ENCODE measurements at places on chromosomes 5 and 9.

DNA sequence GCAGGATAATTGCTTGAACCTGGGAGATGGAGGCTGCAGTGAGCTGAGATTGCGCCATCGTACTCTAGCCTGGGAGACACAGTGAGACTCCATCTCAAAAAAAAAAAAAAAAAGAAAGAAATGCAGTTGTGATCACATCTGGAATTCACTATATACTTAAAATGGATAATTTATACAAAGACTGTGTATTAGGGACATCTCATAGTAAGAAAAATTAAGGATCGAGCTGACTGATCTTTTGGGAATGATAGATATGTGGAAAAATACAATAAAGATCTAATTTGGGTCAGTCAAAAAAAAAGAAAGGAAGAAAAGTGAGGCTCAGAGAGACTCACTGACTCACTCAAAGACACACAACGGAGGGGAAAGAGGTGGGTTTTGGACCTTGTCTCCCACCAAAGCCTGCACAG lies 73.2 kb upstream of the STXBP1 start:
- no peak for DNase-seq

DNA sequence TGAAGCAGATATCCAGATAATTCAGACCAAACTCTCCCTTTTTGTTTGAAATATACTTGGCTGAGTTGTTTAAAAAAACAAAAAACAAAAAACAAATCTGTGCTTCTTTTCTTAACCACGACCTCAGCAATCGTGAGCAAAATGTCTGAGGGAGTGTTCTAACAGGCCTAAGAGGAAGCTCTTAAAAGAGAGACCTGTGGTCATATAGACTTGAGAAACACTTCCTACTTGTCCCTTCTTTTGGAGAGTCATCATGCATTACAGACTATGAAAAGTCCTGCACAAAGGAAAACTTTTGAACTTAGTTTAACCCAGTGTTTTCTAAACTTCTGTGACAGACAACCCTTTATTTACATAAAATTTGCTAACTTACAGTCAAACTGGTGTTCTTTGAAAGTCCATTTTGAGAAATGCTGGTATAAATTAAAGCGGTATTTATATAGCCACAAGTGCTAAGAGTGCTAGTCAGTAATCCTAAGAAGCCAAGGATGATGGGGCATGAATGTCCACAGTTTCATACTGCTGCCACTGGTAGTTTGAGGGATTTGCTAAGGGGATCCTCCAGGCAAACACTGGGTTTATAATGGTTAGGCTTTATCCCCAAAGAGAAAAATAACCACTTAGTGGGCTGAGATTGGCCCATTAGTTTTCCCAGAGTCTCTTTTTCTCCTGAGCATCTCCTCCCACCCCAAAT lies 199.8 kb downstream of the LRRC70 start:
- no peak for DNase-seq

DNA sequence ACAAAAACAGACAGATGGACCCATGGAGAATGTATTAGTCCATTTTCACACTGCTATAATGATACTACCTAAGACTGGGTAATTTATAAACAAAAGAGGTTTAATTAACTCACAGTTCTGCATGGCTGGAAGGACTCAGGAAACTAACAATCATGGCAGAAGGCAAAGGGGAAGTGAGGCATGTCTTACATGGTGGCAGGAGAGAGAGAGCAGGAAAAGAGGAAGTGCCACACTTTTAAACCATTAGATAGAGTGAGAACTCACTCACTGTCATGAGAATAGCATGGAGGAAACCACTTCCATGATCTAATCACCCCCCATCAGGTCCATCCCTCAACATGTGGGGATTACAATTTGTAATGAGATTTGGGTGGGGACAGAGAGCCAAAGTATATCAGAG lies 808.9 kb downstream of the CDH12 start:
- DNase-seq = no peak

DNA sequence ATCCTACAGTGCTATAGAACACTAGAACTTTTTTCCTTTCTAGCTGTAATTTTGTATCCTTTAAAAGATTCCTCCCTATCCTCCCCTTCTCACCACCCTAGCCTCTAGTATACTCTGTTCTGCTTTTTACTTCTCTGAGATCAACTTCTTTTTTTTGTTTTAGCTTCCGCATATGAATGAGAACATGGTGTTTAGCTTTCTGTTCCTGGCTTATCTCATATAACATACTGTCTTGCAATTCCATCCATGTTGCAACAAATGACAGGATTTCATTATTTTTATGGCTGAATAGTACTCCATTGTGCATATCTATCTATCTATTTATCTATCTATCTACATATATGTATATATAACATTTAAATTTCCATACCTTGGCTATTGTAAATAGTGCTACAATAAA lies 126.0 kb upstream of the MAN2A1 start:
- no peak for DNase-seq

DNA sequence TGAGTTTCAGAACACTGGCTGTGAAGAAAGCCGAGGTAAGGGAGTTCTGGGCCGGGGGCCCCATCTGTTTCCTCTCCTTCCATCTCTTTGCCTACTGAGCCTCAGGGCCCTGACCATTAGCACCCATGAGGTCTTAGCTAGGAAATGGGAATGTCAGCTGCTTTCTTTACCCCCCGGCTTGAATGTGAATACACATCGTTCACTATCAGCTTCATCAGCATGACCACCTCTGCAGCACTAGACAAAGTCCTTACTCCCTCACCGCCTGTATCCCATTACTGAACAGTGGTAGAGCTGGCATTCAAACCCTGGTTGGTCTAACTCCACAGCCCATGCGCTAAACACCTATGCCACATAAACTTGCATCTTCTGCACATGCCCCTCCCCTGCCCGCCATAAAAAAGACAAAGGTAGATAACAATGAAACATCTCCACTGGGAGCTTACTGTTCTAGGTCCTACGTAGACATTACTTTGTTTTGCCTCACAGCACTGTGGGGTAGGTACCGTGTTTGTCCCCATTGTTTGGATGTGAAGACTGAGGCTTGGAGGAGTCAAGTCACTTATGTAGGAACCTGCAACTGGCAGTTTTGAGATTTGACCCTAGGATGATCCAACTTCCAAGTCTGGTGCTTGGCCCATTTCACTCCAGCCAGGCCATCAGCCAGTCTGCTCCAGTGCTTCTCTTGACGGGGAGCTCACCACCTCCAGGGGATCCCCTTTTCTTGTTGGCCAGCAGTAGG lies 93.3 kb downstream of the AMBP start:
- no peak for DNase-seq

- peak; percentile 35 for DNase-seq
These were observed 16.7 kb downstream of the HMHB1 start for GRCh38 chr5:143828710-143829109.

GRCh38 chr5:157749462-157749799 lies 5.9 kb downstream of the LSM11 start:
- DNase-seq = no peak

GRCh38 chr9:128552153-128552743 lies at the start of gene SPTAN1:
Gene SPTAN1, plus strand, starts transcription at chr9:128552587. Its CDS starts 14,154 bp downstream, at chr9:128566741.
- DNase-seq = peak; percentile 97

DNA sequence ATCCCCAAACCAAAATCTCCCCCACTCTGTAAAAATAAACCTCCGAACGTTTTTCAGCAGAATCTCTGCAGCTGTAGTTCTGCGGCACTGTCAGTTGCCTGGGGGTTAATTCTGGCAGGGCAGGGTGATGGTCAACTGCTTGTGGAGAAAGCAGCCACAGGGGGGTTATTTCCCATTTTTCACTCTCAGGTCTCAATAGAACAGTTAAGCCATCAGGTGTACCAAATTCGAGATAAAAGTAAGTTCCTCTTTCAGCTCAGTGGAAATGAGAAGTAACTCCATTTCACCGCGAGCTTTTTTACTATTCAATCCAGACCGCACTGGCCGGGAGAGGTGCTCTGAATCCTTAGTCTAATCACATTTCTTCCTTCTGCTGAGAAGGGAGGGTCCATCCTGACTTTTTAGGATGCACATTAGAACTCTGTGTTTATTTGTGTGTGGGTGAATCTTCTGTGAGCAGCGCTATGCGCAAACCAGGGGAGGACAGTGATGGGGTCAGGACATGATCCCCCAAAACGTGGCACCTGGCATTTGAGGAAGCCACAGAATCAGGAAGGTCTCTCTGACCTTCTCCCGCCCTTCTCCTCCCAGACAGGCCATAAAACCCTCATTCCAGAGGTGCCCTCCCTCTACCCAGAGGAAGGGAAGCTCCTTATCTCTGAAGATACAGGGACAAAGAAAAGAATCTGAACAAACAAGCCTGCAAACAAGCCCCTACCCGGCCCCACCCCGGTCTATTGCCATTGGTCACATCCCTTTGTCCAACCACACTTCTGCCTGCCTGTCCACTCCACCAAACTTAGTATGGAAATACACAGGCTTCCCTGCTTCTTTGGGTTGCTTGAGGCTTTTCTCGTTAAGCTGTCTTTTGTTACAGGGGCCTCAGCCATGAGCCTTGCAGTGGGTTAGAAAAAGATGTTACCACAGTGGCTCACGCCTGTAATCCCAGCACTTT lies 229.0 kb downstream of the ROR2 start:
- no peak for DNase-seq

DNA sequence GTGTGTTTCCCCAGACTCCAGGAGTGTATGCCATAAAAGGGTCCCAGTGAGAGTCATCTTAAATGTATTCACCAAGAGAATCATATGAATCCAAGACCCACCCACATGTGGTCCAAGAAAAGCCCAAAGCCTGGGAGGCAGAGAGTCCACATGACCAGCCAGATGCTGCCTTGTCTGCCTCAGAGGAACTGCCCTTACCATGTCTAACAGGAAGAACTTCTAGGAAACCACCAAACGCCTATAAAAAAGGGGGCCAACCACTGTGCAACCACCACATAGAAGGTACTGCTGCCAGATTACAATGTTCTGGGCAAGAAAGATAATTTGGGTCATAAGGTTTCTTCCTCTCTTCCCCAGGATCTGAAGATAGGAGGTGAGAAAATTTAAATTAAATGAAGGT lies 129.8 kb upstream of the SLC24A2 start:
- DNase-seq = no peak

DNA sequence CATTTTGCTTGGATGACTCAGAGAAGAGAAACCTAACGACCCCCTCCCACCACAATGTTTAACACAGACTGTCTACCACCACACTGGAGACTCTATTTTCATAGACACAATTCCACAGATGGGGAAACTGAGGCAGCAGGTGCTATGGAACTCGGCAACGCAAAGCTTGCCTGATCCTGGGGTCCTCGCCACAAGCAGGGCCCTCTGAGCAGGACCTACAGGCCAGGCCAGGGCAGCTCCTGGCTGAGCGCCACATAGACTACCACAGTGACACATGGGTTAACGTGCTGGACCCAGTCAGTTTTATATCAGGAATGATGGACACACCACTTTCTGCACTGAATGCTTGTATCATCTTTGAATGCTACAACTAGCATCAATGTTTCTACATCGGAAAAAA lies 11.8 kb downstream of the IPPK start:
- DNase-seq = no peak

- no peak for DNase-seq
These were observed 100.4 kb upstream of the C9orf72 start for GRCh38 chr9:27673641-27674040.

DNA sequence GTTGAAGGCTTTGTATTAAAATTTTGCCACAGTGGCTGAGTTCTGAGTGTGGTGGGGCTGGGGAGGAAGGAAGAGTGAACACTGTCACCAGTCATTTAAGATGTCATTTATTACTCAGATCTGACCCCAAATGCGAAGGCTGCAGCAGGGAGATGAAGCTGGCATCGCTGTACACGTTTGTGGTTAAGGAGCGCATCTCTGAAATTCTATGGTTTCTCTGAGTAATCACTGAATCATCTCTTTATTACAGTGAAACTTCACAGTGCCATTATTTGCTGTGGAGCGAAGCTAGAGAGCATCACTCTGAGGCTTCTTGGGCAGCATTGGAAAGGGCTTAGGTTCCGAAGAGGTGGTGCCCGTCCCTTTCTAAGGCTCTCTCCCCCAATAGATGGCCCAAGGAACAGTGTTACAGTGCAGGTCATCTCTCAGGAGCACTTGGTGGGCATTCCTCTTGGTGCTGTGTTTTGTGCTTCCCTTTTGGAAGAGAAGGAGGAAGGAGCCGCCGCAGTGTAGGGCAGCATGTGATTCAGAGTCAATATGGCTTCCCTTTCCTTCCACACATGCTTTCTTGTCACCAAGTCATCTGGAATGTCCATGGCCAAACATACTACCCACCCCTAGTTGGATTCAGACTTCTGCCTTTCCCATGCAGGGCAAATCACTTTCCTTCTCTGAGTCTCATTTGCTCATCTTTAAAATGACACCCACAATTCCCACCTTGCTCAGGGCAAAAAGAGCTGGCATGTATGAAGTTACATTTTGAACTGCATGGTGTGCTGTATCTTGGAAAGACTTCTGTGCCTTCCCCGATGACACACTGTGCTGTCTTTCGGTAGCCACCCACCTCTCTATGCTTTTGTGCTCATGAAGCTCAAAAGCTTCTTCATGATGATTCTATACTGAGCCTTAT lies 9.3 kb upstream of the TEX48 start:
- peak; percentile 82 for DNase-seq

DNA sequence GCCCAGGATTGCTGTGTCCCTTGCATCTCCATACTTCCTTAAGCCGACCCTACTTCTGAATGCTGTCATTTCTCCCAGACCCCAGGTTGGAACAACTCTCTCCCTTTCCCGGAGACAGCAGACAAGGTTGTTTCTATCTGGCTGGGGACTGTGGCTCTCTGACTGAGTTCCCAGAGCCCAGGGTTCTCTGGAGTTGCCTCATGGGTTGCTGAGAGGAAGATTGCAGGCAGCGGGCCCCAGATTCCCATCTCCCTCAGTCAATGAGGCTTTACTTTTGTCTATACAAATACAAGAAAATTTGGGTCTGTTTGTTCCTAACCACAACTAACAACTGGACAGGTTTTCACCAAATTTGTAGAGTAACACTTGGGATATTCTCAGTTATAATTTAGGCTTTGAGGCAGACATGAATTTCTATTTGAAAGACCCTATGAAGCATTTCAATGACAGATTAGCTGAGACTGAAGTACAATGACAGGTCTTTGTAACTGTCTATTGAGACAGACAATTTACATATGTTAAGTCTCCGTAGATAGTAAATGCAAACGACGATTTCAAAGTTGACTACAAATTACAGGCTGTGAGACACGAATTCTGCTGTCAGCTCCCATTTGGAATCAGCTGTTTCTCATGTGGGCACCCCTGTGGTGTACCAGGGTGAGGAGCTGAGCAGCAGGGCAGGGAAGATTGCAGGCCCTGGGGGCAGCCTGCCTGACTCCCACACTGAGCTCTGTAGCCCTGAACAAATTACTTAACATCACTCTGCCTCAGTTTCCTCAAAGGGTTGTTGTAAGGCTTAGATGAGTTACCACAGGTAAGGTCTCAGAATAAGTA lies 107.5 kb downstream of the ATP10B start:
- DNase-seq = no peak

Data from activated naive CD4-positive, alpha-beta T cell treated with anti-CD3 and anti-CD28 coated beads, Interleukin-2, amount 10 ng/mL, durations not matched to agents 7 days and 5 days (primary cell).